Osteoblast (primary cell): ENCODE measurements at places on chromosomes 12 and 14.

GRCh38 chr14:97410667-97411620 lies 613.8 kb downstream of the VRK1 start:
- no peak for DNase-seq

- DNase-seq = no peak
Observed at GRCh38 chr12:105841840-105842239, 296.9 kb downstream of the NUAK1 start.

GRCh38 chr12:28027328-28027727 lies 54.8 kb upstream of the PTHLH start:
- DNase-seq = no peak

- DNase-seq = no peak
Observed at GRCh38 chr14:60085085-60085484, 6.6 kb upstream of the PCNX4 start.

- DNase-seq = peak; percentile 71
Observed at GRCh38 chr14:70908935-70909641, 1.8 kb downstream of the PCNX1 start.

- no peak for DNase-seq
Observed at GRCh38 chr14:69214393-69214792, 23.1 kb downstream of the EXD2 start.

DNA sequence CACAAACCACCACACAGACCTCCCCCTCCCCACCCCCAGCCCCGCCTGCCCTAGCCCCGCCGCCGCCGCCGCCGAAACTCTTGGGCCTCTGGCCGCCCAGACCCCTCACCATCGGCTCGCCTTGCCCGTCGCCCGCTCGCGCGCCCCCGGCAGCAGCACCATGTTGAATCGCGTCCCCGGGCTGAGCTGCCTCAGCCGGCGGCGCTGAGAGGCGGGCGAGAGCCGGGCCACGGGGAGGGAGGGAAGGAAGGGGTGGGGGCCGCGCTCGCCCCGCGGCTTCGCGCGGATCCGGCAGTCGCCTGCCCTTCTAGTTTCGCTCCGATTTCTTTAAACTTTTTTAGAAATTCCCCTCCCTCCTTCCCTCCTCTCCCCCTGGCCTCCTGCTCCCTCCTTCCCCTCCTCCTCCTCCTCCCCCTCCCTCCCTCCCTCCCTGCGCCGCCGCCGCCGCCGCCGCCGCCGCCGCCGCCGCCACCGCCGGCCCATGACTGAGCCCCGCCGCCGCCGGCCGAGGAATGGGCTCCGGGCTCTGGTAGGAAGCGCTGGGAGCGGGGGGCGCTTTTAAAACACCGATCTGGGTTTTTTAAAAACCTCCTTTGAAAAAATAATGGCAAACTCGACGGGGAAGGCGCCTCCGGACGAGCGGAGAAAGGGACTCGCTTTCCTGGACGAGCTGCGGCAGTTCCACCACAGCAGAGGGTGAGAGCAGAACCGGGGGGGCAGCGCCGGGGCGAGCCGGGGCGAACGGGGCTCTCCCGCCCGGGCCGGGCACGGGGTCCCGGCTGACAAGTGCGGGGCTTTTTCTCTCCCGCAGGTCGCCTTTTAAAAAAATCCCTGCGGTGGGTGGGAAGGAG lies at the start of gene ARID2:
Gene ARID2 (plus strand): TSS at position 474 of the 851 bp plus-strand sequence. CDS start 131 bp downstream, at position 605.
- peak; percentile 89 for DNase-seq

DNA sequence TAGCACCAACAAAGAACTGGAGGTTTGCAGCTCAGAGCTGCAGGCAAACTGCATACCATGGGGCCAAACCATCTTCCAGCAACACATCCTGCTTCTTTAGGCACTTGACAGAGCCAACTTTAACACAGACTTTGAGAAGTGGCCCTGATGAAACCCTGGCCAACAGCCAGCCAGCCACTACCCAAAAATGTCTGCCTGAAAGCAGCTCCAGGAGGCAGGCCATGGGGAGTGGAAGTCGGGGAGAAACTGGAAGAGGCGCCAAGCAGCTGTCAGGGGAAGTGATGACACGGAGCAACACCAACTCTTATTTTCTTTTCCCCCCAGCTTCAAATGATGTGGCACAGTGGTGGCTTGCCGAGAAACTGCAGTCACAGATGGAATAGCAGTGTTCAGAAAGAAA lies 110.9 kb upstream of the PLXNC1 start:
- DNase-seq = no peak

DNA sequence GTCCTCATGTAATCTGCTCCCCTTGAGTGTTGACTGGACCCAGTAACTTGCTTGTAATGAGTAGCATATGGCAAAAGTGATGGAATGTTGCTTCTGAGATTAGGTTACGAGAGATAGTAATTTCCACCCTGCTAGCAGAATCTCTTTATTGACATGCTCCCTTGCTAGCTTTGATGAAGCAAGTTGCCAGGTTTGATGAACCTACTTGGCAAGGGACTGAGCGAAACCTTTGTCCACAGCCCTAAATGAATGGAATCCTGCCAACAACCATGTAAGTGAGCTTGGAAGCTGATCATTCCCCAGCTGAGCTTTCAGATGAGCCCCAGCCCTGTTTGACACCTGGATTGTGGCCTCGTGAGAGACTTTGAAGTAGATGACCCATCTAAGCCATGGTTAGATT lies 120.8 kb upstream of the PLXNC1 start:
- DNase-seq = no peak

DNA sequence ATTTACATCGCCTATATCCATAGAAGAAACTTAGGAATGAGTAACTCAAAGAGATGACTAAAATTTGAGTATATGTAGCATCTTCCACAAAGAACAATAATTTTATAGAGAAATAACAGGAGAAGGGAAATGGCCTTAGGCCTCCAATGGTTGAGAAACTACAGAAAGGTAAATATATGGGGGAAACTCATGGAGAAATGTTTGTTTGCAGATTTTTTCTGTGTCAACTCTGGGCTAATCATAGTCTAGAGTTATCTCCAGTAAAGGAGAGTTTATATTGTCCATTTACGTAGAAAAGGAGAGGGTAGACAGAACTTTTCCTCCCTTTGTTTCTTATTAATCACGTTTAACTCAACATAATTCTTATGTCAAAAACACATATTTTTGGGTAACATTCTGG lies 244.2 kb downstream of the GLT1D1 start:
- no peak for DNase-seq

DNA sequence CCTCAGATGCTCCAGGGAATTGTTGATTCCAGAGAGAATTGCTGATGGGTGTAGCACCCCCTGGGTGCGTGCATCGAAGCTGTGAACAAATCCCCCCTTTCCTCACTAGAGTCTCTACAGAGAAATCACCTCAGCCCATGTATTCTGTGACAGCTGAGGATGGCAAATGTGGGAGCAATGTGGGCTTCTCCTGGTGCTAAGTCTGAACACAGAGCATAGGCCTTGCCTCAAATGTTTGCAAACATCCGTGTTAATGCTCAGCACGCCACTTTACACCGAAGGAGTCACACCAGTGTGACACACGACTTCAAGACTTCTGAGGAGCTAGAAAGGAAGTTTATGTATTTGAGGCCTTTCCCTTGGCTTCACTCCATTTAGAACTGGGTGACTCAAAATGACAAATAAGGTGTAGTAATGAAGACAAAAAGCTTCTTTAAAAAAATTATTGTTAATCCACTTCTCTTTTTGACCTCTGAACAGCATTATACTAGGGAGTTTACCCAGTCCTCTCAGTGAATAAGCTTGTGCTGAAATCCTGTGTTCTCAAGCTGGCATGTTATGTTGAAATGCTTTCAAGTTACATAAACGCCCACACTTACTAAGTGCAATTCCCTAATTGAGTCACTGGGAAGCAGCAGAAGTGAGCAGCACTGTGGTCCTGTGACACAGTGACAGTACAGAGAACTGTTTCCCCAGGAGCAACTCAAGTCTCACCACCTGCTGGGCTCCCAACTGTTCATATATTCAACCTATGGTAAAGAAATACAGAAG lies 92.9 kb downstream of the FAR2 start:
- peak; percentile 54 for DNase-seq

DNA sequence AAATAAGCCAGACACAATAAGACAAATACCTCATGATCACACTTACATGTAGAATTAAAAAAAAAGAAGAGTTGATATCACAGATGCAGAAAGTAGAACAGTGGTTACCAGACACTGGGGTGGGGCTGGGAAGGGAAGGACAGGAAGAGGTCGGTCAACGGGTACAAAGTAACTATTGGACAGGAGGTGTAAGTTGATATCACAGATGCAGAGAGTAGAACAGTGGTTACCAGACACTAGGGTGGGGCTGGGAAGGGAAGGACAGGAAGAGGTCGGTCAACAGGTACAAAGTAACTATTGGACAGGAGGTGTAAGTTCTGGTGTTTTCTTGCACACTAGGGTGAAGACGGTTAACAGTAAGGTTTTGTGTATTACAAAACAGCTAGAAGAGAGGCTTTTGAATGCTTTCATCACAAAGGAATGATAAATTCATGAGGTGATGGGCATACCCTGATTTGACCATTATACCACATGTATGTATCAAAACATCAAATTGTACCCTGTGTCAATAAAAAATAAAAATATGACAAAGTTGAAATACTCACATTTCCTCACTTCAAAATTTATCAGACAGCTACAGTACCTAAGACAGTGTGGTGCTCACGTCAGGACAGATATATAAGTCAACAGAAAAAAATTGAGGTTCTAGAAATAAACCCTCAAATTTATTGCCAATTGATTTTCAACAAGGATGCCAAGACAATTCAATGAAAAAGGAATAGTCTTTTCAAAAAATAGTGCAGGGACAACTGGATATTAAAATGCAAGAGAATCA lies 32.8 kb downstream of the GALC start:
- DNase-seq = no peak

GRCh38 chr12:19849208-19849607 lies 409.9 kb downstream of the AEBP2 start:
- DNase-seq = no peak

GRCh38 chr14:90732139-90732538 lies 84.1 kb downstream of the TTC7B start:
- DNase-seq = no peak

DNA sequence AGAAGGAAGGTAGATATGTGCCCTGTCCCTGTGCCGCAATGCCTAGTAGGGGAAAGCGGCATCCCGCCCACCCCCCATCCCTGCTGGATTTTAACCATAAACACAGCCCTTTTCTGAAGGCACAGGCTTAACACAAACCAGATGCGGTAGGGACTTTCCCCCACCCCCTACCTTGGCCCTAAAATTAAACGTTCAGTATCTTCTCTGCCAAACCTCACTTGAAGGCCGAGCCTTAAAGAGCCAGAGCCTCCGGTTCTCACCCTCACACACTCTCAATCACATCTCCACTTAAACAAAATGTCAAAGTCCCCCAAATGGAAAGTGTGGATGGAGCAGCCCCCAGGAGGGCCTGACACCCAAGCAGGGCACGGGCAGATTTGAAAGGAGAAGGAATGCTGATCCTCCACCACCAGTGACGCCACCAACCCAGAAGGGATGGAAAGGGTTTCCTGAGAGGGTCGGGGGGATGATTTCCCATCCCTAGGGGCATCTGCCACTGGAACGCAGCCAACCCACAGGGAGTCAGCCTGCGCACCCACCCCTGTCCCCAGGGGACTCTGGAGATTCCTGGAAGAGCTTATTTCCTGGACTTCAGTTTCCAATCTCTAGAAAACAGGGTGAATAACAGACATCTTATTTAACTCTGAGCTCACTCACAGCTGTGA lies 26.4 kb downstream of the ACTN1 start:
- DNase-seq = no peak

DNA sequence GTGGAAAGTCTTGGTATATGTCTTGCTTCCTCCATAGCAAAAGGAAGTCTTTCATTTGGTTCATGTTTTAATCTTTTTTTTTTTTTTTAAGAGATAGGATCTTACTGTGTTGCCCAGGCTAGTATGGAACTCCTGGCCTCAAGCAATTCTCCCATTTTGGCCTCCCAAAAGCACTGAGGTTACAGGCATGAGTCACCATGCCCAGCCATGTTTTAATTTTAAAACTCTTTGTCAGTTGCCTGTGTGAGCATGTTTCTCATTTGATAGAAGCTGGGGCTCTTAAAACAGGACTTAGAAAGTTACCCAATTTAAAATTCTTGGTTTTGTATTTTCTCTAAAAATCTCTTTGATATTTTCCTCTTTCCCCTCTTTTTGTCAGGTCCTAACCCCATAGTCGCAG lies 45.0 kb upstream of the REP15 start:
- no peak for DNase-seq
